ENCODE measurements at places on chromosomes 6 and 20.

GRCh38 chr6:20688710-20689500 lies 154.6 kb downstream of the CDKAL1 start:
- DNase-seq = no peak

DNA sequence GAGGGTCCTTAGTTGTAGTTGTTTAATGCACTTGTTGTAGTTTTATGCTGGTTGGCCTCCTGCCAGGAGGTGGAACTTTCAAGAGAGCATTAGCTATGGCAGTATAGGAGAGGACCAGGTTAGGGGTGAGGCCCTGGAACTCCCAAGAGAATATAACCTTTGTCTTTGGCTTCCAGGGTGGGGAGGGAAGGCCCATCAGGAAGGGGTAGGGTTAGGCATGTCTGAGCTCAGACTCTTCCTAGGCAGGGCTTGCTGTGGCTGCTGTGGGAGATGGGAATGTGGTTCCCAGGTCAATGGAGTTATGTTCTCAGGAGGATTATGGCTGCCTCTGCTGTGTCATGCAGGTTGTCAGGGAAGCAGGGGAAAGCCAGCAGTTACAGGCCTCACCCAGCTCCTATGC lies 20.0 kb upstream of the GABRR1 start:
- DNase-seq = no peak

GRCh38 chr6:3244003-3244831 lies 14.5 kb upstream of the PSMG4 start:
- DNase-seq = no peak

GRCh38 chr6:74579047-74579446 lies 626.8 kb downstream of the COL12A1 start:
- DNase-seq = no peak

DNA sequence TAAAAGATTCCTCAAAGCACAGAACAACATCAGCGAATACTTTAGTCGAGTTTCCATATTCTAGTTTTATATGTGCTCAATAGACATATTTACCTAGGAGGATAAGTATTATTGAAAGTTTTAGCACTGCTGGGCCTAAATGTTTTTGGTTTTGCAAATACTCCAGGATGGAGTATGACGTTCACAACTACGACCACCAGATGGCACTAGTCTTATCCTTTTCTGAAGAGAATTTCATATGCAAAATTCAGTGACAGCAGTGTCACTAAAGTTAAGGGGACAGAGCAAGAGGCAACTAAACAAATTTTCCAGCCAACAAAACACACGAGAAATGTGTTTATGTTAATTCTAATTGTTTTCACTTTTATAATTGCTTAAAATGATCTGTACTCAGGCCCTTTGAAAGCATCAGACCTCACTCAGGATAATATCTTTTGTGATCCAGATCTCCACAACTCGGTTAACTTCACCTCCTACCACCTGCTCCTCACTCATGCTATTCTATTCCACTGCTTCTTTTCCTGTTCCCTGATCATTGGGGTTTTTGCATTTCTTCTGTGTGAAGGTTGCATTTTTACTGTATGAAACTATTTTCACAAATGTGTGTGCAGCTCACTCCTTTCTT lies 220.8 kb downstream of the TRDN start:
- peak; percentile 60 for DNase-seq

GRCh38 chr6:116954938-116955337 lies 77.9 kb downstream of the RFX6 start:
- no peak for DNase-seq

- no peak for DNase-seq
These were observed 249.5 kb downstream of the SOX4 start for GRCh38 chr6:21842875-21843645.

DNA sequence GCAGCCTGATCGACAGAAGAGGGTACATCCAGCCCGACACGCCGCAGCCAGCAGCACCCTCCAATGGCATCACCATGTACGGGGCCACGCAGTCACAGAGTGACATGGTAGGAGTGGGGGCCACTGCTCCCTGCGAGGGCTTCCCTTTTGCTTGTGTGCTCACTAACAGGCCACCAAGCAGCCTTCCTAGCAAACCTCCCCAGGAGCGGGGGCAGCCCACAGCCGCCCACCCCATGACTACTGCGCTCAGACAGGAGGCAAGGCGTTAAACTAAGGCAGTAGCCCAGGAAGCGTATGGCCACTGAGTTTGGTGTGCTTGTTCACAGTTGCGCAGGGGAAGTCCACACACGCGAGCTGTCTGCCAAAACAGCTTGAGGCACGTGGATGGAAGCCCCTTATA lies 169.5 kb upstream of the SNX9 start:
- no peak for DNase-seq

GRCh38 chr20:50193199-50193835 lies 2.7 kb downstream of the CEBPB start:
- DNase-seq = no peak

GRCh38 chr20:41052742-41053419 lies 24.3 kb downstream of the TOP1 start:
- DNase-seq = no peak

- DNase-seq = no peak
These were observed 56.3 kb upstream of the AFDN start for GRCh38 chr6:167770291-167770955.

GRCh38 chr20:881051-881782 lies 34.9 kb downstream of the ANGPT4 start:
- no peak for DNase-seq

- no peak for DNase-seq
These were observed 586 bp upstream of the LST1 start for GRCh38 chr6:31585491-31585890.

DNA sequence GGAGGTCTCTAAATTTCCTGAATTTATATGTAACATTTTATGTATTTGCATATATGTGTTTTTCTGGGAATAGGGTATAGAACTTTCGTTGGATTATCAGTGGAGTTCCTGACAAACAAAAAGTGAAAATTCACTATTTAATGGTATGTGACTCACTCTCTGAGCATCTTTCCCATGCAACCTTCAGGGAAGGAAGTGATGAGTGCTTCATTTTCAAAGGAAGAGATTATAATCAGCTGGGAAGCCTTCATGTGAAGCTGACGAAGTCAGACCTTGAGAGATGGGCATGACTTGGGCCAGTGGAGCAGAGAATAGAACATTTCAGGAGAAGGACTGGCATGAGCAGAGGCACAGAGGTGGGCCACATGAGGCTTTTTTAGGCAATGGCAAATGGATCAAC lies 72.7 kb downstream of the FAXC start:
- no peak for DNase-seq

DNA sequence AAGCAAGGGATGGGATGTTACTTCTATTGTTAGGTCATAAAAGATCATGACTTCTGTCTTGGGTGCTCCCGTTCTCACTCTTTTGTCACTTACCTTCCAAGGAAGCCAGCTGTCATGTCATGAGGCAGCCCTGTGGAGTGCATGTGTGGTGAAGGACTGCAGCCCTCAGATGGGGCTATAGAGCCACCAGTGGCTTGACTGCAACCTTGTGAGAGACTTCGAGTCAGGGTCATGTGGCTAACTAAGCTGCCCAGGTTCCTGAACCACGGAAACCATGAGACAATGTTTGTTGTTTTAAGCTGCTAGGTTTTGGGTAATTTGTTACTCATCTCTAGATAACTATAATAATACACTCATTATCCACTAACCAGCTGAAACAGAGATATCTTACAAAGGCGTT lies 477.1 kb downstream of the BTBD3 start:
- DNase-seq = no peak

- DNase-seq = peak; percentile 71
These were observed 23.7 kb downstream of the HLA-A start for GRCh38 chr6:29965873-29966601.

Measured in NCI-H2171 (cell line).